Stimulated activated CD4-positive, alpha-beta T cell treated with anti-CD3 and anti-CD28 coated beads, Interleukin-4, amount 100 ng/mL, for 1 hour (primary cell): ENCODE measurements at places on chromosomes 16 and 17.

GRCh38 chr16:3530371-3530914, 29.6 kb downstream of the CLUAP1 start:
- DNase-seq: no peak

DNA sequence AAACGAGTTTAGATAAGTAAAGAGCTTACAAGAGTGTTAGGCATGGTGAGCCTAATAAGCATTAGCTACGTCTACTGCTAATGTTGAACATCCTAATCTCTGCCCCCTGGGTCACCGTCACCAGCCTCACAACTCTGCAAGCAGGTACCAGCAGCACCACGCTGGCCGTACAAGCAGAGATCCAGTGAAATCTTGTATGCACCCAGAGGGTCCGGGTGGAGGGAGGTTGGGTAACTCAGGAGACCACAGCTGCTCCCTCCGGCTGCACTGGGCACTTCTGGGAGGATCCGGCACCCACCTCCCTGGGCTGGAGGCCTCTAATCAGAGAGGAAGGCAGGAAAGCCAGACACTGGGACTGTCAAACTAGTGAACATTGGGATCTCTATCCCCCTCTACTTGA, 8.4 kb upstream of the OR1F1 start:
- no peak for DNase-seq

GRCh38 chr17:48718227-48718760, 4.0 kb downstream of the PRAC1 start:
- no peak for DNase-seq

DNA sequence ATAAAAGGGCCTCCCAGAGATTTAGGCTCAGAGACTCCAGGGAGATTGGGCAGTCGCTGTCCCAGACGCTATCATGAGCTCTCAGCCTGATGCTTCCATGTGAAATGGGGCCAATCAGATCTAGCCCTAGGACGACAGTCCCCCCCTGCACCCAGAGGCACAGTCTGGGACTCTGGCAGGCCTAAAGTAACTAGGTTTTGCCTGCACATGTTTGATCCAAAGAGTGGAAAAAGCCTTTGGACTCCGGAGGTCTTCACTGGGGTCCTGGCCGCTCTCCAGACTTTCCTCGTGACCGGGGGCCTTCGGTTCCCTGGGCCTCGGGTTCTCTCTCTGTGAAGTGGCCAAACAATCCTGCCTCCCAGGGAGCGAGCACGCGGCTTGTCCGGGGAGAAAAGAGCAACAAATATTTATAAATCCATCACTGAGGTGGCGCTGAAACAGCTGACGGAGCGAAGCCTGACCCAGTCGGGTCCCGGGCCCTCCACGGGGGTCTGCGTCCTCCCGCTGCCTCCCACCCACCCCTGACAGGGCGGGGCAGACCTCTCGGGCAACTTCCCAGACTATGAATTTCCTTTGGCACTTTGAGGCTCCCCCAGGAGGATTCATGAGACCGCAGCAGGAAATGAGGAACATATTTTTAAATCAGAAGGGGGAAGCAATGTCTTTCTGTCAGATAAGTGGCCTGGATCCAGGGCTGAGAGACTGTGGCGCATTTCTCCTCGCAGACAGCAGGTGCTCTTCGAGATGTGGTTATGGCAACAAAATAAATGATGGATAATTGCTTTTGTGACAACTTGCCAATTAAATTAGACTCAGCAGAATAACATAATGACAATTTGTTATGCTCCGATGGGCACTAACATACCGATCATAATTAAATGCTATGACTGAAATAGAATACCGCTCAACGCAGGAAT, 38.9 kb downstream of the MRPS23 start:
- no peak for DNase-seq

GRCh38 chr16:56260378-56261160, 69.3 kb downstream of the GNAO1 start:
- DNase-seq: no peak

DNA sequence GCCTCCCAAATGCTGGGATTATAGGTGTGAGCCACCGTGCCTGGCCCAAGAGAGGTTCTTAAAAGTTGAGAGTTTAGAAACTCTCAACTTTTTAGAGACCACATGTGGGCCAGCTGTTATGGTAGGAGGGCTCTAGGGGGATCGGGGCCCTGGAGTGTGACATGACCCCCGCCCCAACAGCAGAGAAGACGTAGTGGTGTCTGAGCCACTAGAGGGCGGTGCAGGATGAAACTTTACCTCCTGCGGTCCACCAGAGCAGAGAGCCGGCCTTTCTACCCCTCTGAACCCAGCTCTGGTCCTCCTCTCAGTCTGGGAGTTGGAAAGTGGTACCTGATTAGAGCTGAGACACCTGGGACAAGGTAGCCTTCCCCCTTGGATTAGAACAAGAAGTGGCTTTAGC, 7.4 kb downstream of the CDK5RAP3 start:
- peak; percentile 45 for DNase-seq

GRCh38 chr17:41540921-41541625, 13.0 kb upstream of the KRT19 start:
- DNase-seq: no peak

DNA sequence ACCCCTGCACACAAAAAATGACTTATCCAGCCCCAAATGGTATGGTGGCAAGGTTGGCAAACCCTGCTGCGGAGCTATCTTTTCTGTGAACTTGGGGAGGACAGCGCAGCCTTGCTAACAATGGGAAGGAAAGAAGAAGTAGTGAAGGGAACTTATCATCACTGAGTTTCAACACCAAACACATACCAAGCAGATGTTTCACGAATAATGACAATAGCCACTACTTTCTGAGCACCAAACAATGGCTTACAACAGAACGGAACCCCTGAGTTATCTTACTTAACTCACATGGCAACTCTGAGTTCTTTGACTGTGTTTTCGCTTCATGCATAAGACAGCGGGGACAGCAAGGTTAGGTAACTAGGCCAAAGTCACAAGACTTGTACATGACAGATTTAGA, 148.9 kb downstream of the XYLT1 start:
- DNase-seq: no peak

GRCh38 chr17:1992541-1992940, 32.6 kb downstream of the RTN4RL1 start:
- no peak for DNase-seq

- no peak for DNase-seq
These were observed 329.8 kb downstream of the UTP18 start for GRCh38 chr17:51590071-51590656.

- no peak for DNase-seq
These were observed 577 bp downstream of the TTC19 start for GRCh38 chr17:15999974-16000827.

GRCh38 chr17:46795379-46795952, 23.0 kb downstream of the WNT3 start:
- DNase-seq: no peak

DNA sequence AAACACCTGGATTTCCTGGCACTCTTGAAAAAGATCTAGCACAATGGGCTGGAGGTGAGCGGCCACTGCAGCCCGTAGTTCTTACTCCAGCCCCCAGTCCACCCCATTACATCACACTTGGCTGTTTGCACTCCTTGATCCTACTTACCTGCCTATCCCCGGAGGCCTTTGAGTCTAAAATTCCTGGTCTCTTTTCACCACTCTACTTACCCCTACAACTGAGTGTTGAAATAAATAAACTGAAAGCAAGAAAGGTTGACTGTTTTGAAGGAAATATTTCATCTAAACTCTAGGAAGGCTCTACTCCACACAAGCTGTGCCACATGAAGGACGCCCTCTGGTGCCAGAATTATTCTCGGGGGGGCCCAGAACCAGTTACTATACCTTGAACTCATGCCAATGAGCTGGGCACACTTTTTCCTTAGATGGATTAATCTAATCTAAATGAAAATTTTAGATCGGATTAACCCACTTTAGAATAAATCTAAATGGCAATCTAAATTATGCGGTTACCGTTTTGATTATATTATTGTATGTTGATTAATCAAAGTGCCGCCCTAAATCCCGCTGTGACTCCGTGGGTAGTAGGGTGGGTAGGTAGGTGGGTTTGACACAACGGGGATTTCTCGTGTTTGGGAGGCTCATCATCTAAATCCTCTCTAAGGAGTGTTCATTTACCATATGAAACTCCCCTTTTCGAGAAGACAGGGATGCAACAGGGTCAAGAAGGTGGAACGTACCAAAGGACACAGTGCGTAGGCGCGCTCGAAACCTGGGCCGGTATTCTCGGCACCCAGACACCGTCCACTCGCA, 651 bp upstream of the EIF1 start:
- DNase-seq: peak; percentile 58

- no peak for DNase-seq
These were observed 340.7 kb downstream of the SNX29 start for GRCh38 chr16:12317121-12317810.

DNA sequence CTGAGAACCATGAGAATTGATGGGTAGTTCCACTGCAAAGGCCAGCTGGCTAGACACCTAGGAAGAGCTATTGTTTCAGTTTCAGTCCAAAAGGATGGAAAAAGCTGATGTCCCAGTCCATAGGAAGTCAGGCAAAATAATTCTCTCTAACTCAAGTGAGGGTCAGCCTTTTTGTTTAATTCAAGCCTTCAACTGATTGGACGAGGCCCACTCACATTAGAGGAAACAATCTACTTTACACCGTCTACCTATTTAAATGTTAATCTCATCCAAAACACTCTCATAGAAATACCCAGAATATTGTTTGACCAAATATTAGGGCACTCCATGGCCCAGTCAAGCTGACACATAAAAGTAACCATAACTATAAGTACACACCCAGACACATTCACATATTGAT, 14.4 kb upstream of the CCL13 start:
- DNase-seq: no peak

DNA sequence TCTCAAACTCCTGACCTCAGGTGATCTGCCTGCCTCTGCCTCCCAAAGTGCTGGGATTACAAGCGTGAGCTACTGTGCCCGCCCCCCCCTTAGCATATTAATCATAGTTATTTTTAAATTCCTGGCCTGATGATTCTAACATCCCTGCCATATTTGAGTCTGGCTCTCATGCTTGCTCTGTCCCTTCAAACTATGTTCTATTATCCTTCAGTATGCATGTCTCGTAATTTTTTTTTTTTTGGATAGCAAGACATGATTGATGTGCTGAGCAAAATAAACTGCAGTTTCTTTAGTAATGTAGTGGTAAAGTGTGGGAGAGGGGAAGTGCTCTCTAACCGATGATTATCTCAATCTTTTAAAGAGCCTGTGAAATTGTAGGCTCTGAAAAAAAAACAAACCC, 34.3 kb upstream of the TMEM92 start:
- no peak for DNase-seq

GRCh38 chr16:166375-167121, 770 bp downstream of the HBM start:
- peak; percentile 16 for DNase-seq

GRCh38 chr16:19410435-19411171, 7.1 kb upstream of the TMC5 start:
- DNase-seq: no peak

GRCh38 chr16:79400462-79401149, 199.9 kb downstream of the MAF start:
- DNase-seq: no peak

DNA sequence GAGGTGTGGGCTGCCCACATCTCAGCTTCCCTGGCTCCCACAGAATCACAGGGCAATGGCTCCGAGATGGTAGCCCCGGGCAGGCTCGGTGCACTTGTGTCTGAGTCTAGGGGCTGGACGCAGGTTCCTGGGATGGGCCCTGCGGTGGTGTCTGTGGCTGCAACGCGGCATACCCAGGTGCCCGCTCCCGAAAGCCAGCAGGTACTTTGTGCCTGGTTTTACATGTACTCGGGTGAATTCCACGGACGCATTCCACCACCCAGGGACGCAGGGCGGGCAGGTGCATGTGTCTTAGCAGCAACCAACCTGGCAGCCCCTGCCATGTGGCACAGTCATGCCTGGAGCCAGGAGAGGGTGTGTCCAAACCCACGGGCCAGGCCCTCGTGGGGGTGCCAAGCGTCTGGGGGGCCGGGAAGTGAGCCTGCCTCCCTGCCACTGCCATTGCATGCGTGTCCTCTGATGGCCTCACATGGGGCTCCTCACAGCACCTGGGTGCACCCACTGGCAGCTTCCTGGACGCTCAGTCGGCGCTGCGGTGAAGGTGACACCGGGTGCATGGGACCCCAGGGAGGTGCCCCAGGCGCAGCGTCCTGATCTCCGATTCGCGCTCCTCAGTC, 4.4 kb upstream of the TMEM204 start:
- no peak for DNase-seq

DNA sequence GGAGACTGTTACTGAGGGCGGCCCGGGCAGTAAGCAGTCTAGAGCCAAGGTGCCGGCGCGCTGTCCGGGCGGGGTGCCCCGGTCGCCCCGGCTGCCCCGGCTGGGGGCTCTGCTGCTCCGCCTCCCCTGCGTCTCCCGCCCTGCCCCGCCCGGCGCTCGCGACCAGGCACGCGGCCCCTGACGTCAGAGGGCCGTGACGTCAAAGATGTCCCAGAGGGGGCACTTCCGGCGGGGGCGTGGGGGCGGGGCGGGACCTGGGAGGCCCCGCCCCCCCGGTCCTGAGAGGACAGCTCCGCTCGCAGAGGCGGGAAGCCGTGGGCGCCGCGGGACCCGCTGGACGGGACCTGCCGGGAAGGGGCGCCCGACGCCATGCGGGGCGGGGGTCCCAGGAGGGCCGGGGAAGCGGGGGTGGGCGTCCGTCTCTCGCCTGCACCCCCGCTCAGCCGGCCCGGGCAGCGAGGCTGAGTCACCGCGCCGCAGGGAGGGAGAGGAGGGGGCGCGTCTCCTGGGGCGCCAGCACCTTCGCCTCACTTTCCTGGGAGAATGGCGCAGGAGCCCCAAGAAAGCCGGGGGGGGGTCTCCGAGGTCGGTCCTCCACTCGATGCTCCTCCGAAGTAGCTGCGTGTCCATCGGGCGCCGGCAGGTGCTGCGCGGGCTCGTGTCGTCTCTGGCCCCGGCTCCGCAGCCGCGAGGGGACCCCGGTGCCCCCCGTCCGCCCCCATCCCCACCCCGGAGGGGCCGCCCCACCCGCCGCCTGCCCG, 4.4 kb upstream of the HIC1 start:
- peak; percentile 76 for DNase-seq

GRCh38 chr17:2398655-2399571, 1.9 kb downstream of the MNT start:
- DNase-seq: peak; percentile 64

DNA sequence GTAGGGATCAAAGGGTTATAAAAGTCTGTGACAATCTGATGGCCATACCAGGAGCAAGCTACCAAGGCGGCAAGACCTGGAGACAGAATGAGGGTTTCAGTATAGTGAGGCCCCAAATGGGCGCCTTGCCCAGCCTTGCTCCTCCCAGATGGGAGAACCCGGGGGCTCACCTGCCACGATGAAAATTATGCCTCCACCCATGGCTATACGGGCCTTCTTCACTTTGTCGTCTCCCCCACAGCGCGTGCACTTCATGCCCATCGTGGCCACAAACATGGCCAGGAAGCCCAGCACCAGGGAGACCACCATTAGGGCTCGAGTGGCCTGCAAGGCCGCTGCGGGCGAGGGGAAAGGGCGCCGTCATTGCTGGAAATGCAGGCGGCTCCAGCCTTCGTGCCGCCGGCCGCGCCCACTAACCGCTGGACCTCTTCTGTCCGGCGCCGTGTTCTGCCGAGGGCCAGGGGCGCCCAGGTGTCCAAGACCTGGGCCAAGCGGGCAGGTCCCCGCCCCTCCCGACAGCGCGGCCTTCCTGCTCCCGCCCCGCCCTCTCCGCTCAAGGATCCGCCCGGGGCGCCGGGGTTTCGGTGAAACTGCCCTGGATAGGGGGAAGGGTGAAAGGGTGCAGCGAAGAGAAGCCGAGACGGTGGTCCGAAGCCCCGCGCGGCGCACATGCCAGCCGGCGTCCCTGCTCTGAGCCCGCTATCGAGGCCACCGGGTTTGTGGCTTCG, 1.5 kb downstream of the CLDN7 start:
- DNase-seq: peak; percentile 47

GRCh38 chr17:15957608-15958307, 12.8 kb downstream of the ADORA2B start:
- no peak for DNase-seq

- DNase-seq: no peak
These were observed 23.1 kb downstream of the NTAN1 start for GRCh38 chr16:15032547-15033308.
